NCI-H187 (cell line): ENCODE measurements at places on chromosomes 7 and 10.

DNA sequence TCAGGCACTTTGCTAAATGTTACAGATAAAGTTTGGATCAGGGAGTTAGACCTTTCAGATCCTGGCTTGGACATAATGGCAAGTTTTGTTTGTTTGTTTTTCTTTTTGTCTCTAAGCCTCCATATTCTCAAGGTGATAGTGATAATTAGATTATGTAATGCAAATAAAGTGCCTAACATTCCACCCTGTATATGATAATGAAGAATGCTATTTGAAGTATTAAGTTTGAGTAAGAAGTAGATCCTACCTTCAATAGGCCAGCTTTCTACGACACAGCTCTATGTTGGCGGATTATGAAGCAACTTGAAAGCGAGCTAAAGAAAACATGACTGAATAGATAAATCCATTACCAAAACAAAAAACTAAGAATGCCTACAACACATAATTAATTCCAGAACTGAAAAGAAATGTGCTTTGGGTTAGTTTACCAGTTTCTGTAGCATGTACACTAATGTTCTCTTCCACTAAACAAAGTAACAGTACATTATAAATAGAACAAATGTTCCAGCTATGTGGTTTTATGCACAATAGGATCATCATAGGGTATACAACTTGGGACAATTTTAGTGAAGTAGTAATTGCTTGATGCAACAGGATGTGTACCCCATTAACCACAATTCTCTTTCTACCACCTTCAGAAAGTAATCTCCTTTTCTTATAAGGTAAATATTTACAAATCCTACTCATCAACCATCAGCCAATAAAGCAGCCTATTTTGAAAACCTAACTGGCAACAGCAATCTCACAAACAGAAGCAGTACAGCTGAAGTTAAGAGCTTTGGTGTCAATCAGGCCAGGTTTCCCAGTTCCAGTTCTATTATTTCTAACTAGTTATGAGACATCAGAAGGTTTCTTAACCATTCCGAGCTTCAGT lies 1.5 kb downstream of the SEM1 start:
- DNase-seq = no peak

DNA sequence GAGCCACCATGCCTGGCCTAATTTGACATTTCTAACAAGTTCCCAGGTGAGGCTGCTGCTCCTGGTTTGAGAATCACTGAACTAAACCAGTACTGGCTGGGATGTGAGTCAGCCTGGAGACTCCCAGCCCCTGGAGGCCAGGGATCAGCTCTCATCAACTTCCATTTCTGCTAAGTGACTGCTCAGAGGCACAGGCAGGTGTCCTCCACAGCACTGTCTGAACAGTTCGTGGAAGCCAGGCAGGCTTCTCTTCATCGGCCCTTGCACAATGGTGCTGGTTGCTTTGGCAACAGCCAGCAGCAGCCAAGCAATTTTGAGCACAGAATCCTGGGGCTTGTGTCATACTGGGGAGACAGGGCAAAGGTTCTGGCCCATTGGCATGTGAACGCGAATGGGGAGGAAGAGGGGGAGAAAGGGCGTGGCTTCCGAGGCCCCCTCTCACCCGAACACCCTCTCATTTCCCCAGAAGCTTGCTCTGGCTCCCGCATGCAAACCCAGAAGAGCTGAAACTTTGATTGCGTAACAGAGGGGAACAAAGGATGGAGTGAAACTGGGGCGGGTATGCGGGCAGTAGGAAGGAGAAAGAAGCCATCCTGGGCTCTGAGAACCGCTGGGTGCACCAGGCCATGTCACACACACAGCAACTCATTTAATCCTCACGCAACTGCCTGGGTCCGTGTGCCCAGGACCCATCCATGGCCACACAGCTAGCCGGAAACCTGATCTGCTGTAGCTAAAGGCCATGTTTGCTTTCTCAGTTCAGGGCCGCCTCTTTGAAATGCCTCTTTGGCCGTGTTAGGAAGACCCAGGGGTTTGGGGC lies 9.0 kb upstream of the POR start:
- DNase-seq = peak; percentile 66

DNA sequence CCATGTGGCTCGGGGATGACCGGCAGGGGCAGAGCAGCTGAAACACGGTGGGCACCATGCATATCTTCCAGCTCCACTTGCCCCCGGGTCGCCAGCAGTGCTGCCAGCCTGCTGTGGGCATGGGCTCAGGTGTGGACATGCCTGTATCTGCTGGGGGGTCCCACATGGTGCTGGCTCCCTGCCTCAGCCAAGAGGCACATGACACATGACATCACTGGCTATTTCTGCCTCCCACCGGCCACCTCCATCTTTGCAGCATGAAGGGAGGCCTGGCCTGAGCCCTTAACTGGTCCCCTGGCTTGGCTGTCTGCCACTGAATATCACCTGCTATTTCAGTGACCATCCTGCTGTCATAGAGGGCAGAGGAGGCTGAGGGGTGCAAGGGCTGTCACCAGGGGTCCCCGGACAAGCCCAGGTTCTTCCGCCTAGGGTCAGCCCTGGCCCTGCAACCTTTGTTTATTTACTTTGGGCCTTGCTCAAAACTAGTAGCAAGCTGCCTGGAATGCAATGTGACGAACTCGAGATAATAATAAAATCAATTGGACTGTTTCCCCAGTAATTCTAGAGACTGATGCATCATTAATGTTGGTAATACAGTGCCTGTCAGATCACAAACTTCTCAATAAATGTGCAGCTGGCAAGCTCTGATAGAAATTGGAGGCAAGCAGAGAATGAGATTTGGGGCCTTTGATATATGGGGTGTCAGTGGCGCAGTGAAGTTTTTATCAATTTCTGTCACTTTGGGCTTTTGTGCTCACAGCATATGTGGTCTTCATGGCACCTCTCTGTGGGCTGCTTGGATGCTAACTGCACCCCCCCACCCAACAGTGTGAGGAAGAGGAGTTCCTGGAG lies 28.5 kb downstream of the ZMIZ1 start:
- DNase-seq = no peak

DNA sequence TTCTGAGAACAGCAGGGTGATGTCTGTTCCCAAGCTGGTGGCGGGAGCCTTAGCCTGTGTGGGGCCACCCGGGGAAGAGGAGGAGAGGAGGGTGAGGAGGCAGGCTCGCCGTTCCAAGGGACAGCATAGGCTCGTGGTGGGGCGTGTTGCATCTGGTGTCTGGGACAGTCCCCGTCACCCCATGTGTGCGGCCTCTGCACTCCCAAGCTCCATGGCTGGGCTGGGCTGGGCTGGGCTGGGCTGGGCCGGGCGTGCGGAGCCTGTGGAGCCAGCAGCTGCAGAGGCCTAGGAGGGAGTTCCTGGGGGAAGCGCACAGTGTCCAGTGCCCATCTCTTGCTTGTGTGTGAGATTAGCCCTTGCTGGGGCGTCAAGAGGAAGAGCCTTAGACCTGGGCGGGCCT lies 20.9 kb upstream of the TTYH3 start:
- DNase-seq = no peak

- no peak for DNase-seq
Measured at GRCh38 chr7:102456327-102456726, 8.3 kb downstream of the ALKBH4 start.

DNA sequence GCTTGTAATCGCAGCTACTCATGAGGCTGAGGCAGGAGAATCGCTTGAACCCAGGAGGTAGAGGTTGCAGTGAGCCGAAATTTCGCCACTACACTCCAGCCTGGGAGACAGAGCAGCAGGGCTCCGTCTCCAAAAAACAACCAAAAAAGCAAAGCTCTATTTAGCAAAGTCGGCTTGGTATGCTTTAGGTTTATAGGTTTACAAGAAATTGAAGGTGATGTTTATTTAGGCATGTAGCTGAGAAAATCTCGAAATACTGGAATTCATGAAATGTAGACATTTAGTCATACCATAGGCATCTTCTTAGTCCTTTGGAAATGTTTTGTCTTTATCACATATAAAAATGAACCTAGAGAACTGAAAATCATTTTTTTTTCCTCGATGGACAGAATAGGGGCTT lies 453.8 kb upstream of the ANKRD30A start:
- no peak for DNase-seq

GRCh38 chr10:21528236-21529031 lies 3.0 kb upstream of the SKIDA1 start:
- DNase-seq = no peak

- DNase-seq = no peak
Measured at GRCh38 chr10:51685768-51686167, 13.6 kb downstream of the CSTF2T start.

- DNase-seq = no peak
Measured at GRCh38 chr10:22573820-22574569, 140.4 kb downstream of the PIP4K2A start.

DNA sequence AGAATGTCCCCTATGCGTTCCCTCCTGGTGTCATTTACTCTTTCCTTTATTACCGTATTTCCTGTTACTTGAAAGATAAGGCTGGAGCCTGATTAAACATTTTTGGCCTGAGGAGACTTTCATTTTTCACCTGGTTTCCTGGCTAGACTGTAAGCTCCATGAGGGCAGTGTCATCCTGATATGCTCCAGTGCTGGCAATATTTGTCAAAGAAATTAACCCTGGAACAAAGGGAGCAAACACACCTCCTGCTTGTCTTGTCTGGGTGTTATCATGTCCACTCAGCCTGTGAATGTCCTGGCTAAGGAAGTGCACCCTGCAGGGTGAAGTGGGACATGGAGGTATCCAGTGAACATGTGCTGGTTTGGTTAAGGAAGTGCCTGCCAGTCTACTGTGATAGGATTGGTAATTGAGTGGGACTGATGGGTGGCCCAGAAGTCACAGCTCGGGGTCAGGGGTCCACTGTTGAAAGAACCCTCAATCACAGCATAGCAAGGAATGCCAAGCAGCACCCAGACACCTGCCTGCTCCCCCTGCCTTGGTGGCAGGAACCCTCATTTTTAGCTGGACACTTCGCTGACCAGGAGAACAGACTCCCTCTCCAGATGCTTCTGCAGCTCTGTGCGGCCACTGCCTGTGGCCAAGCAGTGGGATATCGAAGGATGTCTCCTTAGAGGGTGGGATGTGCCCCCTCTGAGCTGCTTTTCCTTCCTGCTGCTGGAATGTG lies 20.9 kb upstream of the PPIA start:
- DNase-seq = no peak

GRCh38 chr7:150595361-150595760 lies 28.2 kb downstream of the GIMAP4 start:
- no peak for DNase-seq

DNA sequence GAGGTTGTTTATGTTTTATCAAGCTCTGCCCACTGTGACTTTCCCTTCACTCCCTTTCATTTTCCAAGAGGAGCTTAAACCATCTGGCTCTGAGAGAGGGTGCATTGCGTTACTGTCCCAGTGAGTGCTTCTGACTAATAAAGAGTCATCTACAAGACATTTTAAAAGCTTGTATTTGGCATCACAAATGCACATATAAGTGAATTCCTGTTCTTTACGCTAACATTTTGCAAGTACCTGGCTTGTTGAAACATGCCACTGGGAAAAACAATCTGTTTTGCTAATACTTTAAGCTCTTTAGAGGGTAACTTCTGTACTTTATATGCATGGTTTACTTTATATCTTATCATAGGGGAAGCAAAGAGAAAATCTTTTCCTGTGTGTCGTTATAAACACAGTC lies 534.6 kb upstream of the POM121L12 start:
- no peak for DNase-seq

DNA sequence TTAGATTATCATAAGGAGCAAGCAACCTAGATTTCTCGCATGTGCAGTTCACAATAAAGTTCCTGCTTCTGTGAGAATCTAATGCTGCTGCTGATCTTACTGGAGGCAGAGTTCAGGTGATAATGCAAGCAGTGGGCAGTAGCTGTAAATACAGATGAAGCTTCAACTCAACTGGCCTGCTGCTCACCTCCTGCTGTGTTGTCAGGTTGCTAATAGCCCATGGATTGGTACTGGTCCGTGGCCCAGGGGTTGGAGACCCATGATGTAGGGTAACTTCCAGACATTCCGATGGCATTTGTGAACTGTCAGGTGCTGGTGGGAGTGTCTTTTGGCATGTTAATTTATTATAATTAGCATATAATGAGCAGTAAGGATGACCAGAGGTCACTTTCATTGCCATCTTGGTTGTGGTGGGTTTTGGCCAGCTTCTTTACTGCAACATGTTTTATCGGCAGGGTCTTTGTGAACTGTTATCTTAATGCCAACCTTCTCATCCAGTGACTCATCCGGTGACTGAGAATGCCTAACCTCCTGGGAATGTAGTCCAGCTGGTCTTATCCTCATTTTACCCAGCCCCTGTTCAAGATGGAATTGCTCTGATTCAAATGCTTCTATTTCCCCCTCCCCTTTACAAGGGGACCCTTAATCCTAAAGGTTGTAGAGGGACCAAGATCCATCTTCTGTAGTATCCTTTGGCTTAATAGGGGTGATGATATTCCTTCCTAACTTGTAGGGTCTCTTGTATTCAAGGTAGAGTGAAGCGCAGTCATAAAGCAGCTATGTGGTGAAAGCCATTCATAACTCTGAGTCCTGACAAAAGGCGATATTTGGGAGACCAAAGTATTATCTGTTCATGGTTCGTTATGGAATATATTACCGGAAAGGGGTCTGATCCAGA lies 165.8 kb downstream of the CCSER2 start:
- no peak for DNase-seq

GRCh38 chr7:101854084-101854865 lies 36.8 kb downstream of the CUX1 start:
- no peak for DNase-seq

DNA sequence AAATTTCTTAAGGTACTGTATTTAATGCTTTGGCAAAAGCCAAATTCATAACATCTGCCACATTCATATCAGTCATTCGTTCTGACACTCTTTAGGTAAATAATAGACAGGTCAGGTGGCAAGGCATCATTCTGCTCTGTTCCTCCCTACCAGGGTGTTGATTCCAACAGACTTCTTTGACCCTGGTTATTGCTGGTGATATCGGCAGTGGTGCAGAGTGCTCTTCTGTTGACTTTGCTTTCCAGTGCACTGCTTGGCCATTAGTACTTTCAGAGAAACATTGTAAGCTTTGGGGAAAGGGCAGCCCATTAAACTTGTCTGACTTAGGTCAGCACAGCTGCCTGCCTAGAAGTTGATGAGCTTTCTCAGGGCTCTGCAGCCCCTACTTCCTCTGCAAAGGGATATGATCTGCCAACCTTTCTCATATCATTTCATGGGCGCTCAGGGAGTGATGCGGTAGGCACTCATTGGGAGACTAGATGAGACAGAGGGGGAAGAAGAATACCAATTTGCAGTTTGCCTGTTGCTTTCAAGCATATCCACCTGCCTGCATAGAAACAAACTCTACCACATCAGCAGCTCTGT lies 139.3 kb downstream of the LRRC4 start:
- no peak for DNase-seq

GRCh38 chr7:147465223-147465622 lies 1125.3 kb upstream of the C7orf33 start:
- no peak for DNase-seq

DNA sequence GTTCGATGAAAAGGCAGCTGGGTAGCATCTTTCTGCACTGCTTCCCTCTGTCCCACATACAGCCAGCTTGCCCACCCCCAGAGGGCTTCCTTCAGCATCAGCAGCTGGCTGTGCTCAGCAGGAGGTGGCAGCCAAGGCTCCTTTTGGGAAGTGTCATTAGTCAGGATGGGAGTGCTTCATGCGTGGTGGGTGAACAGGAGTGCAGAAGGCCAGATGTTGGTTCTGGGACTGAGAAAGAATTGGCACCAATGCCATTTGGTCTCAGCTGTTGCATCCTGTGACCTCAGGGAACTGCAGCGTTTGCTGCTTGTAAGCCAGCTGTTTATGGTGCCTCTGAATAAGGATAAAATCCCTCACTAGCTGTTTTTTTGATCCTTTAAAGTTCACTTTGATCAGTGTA lies 131.1 kb upstream of the SORCS3 start:
- no peak for DNase-seq
